ENCODE measurements at places on chromosomes 12 and 14. TPM values are rescaled to one million over a fixed set of nuclear protein-coding genes. Genes with fewer than 3 reads are reported as not detected.

Gene PKP2
- 21.0 TPM for total RNA-seq

DNA sequence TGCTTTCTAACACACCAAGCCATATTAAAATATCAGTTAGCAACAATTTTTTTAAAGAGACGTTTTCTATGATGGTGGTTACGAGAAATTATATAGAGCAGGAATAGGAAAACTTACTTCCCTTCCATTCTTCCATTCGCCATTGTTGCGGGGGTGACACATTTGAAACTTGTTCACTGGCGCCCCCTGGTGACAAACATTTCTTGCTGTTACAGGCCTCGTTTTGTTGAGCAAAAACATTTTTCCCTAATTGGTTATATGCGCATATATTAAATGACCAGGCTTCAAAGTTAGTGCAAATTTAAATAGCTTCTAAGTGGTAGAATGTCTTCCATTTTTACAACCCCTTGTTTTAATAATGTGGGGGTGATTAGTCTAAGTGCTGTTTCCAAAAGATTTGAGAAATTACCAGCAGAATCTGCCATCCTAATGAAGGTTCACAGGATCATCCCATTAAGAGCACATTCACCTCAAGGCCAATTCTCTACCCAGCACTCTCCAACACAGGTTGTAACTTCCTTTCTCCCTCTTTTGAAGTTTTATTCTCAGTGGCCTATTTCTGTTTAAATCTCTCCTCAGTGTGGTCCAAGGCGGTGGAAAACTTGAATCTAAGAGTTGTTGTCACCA is 1124.7 kb downstream of the FLRT2 start:
- peak; percentile 21 for DNase-seq
- no peaks in the 10 kb centered on the region for H3K36me3 ChIP-seq
- no peak overlapping the region for H3K27ac ChIP-seq
- H3K4me1 ChIP-seq = no peaks in the 10 kb centered on the region
- no peaks in the 10 kb centered on the region for H3K27me3 ChIP-seq

DNA sequence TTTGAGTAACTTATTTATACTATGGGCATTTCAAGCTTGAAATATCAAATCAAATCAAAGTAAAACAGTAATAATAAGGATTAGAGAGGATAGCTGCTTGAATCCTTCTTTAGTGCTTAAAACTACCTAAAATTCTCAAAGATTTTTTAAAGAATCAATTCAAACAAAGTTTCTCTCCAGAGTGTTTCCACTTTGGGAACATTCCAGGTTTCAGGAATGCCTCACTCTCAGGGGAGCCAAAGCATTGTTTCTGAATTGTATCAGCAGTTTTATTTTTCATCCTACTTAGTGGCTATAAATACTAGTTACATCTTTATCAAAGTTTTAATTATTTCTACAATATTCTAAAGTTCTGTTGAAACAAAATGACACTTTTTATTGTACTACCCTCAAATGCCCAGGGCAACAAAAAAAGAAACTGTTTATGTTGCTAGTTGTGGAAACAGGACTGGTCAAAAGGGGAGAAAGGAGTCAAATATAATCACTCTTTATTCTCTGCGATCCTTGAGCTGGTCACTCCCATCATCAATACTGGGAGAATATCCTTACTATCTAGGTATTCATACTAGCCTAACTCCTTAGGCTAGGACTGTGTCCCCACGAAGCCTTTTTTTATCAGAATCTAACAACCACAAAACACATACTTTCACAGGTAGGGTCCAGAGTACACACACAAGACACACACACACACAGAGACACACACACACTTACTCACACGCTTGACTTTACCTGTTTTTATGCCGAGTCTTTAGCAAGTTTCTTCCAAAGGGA is 598 bp downstream of the RASSF9 start:
- no peak overlapping the region for H3K27ac ChIP-seq
- no peak for DNase-seq
- no peaks in the 10 kb centered on the region for H3K27me3 ChIP-seq
- peaks cover 5% of the 10 kb centered on the region for H3K4me1 ChIP-seq
- H3K4me3 ChIP-seq = peak overlapping the region; percentile 40

DNA sequence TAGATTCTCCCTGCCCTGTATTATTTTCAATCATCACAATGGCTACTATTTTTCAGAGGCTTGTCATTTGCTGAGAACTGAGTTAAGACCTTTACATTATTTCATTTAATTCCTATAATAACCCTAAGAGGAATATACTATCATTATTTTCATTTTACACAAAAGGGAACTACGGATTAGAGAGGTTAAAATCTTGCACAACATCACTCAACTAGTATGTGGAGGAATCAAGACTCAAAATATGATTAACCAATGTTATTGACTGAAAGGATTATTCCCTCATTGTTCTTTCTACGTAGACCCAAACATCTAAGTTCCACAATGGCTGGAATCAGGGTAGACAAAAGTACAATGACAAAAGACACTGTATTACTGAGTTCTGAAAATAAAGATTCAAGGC is 45.0 kb downstream of the GPR65 start:
- no peak for DNase-seq
- no peaks in the 10 kb centered on the region for H3K36me3 ChIP-seq

Gene DTX1
- total RNA-seq = 0.56 TPM

DNA sequence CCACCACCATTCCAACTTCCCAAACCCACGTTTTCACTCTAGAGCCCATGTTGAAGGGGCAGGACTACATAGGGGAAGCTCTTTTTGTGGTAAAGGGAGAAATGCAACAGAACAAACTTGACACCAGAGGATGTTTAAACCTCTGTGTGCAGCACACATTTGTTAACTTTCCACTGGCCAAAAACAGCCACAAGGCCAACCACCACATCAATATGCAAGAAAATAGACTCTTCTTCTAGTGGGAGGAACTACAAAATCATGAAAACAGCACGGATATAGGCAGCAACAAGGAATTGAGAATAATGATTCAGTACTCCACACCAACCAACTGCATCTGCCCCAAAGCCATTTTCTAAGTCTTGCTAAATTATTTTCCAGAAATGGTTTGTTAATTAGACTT is 66.3 kb upstream of the CEP83 start:
- no peaks in the 10 kb centered on the region for H3K36me3 ChIP-seq
- H3K27ac ChIP-seq = no peak overlapping the region
- H3K4me3 ChIP-seq = no peak overlapping the region
- DNase-seq = no peak

Gene NAB2
- total RNA-seq = 70.8 TPM

Gene CCDC198
- 1.5 TPM for total RNA-seq

DNA sequence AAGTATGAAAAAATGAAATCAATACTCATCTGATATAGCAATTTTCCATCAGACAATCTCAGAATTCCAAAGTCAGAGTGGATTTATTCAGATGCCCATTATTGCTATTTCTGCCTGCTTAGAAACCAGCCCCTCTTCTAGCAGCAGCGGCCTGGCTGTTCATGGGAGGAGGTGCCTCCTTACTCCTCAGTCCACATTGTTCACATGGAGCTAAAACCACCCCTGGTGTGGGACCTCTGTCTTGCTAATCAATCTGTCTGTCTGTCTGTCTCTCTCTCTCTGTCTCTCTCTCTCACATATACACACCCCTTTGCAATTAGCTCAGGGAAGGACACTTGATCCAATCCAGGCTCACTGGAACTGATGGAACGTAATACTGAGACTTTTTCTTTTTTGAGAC is 176.1 kb downstream of the APAF1 start:
- H3K27me3 ChIP-seq = no peaks in the 10 kb centered on the region
- no peak overlapping the region for H3K4me3 ChIP-seq
- H3K4me1 ChIP-seq = peaks cover 4% of the 10 kb centered on the region
- no peaks in the 10 kb centered on the region for H3K36me3 ChIP-seq
- no peak for DNase-seq

DNA sequence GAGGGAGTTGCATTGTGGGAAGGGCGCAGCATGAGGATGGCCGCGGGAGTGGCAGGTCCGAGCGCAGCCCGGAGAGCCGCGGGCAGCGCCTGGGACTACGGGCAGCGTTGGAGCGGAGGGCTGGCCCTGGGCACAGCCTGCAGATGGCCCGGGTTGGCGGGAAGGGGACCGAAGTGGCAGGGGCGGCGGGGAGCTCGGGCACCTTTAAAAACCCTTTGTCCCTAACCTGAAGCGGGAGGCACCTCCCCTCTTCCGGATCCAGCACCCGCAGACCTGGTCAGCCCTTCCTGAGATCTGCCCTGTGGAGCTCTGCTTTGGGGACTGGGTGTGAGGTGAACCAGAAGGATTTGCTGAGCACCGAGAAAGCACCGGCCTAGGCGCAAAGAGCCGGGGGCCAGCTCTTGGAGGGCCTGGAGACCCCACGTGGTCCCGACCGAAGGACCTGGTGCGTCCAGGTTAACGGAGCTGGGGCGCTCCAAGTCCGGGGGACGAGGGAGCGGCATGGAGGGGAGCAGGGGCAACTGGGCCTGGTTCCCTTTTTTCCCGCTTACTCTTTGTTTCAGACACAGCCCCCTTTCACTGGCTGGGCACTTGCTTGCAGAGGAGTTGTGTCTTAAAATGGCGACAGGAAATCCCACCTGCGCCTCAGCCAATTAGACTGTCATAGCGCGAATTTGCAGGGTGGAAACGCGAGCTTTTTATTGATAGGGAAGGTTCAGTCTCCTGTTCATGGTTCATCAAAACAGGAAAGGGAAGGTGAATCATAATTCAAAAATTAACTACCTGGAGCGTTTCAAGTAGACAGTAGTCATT is 792 bp upstream of the SLC38A1 start:
- H3K27ac ChIP-seq = peak overlapping the region; percentile 53
- H3K4me1 ChIP-seq = no peaks in the 10 kb centered on the region
- no peaks in the 10 kb centered on the region for H3K27me3 ChIP-seq
- peak; percentile 20 for DNase-seq
- H3K4me3 ChIP-seq = peak overlapping the region; percentile 60

- DNase-seq = no peak
- H3K4me1 ChIP-seq = peaks cover 4% of the 10 kb centered on the region
- H3K36me3 ChIP-seq = no peaks in the 10 kb centered on the region
- H3K4me3 ChIP-seq = no peak within 1 kb of the TSS
Observed at GRCh38 chr12:43551971-43552559, at the start of gene ADAMTS20. ADAMTS20 (minus strand) TSS chr12:43552203; CDS start chr12:43551921, 282 bp downstream.

- H3K27ac ChIP-seq = no peak overlapping the region
- H3K4me1 ChIP-seq = no peaks in the 10 kb centered on the region
- H3K36me3 ChIP-seq = no peaks in the 10 kb centered on the region
- H3K4me3 ChIP-seq = no peak overlapping the region
- DNase-seq = no peak
Observed at GRCh38 chr14:88454886-88455285, 69.4 kb downstream of the SPATA7 start.

- no peak overlapping the region for H3K27ac ChIP-seq
- no peaks in the 10 kb centered on the region for H3K4me1 ChIP-seq
- H3K4me3 ChIP-seq = no peak overlapping the region
- no peaks in the 10 kb centered on the region for H3K27me3 ChIP-seq
- H3K36me3 ChIP-seq = no peaks in the 10 kb centered on the region
Observed at GRCh38 chr14:28243600-28243999, 523.0 kb upstream of the FOXG1 start.

DNA sequence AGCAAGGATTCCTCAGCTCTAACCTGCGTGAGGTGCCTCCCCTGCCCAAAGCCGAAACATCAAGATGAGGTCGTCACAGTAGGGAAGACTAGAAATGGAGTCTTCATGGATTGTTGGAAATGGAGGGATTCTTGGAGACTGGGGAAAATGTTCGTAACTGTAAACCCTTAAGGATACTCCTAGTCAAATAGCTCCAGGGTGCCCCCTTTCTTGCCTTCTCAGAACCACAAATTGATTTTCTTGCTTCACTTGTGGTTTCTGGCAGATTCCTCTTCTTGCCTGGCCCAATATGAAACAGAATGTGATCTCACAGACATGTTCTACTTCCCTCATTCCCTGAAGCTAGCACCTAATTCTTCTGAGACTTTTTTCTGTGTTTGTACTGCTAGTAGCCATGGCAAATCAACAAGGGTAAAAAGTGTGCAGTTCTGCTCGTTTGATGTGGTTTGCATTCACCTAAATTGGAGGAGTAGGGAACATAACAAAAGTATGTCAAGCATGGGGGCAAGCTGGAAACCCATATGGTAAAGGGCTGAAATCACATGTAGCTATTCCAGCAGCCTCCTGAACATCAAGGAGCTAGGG is 332.0 kb downstream of the PAWR start:
- no peak overlapping the region for H3K4me3 ChIP-seq
- DNase-seq = no peak
- no peaks in the 10 kb centered on the region for H3K27me3 ChIP-seq
- H3K27ac ChIP-seq = no peak overlapping the region

DNA sequence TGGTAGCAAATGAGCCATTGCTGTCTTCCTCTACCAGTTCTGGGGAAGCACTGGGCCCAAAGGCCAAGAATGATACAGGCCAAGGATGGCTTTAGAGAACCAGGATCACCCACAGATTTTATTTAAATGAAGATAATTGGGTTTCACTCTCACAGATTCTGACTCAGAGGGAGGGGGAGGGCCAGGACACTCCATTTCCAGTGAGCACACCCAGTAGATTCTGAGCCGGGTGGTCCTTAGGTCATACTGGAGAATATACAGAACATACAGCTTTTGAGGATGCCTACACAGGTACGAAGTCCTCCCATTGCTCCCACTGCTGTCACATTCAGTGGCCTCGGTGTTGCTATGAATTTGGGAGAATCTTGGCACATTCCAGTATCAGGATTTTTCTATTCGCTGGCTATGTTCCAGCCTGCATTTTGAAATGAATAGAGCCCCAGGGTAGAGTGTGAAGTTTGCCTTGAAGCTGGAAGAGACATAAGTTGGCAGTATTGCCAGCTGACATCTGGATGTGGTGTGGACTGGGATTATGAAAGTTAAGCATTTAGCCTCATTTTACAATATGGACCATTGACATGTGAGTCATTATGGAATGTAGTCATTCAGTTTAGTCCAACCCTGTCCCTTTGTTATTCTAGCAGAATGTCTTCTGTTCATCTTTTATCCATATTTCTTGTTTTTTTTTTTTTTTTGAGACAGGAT is 45.8 kb upstream of the POC1B start:
- H3K4me1 ChIP-seq = peaks cover 4% of the 10 kb centered on the region
- H3K36me3 ChIP-seq = no peaks in the 10 kb centered on the region
- no peak overlapping the region for H3K4me3 ChIP-seq
- no peak overlapping the region for H3K27ac ChIP-seq
- H3K27me3 ChIP-seq = no peaks in the 10 kb centered on the region
- no peak for DNase-seq

DNA sequence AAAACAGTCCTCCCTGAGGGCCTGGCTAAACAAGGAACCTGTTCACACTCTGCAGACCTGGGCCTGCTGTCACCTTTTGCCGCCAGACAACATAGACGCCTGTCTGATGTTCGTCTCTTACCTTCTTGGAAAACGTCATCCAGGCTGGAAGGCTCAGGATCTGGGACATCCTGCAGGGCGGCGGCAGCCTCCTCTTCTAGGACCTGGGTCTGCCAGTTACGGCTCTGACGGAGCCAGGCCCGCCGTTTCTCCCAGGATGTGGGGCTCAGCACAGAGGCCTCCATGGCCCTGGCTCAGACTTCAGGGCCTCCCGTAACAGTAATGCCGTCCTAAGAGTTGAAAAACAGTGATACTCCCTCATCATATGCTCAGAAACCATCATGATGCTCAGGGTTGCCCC is 10.3 kb downstream of the TESPA1 start:
- no peaks in the 10 kb centered on the region for H3K36me3 ChIP-seq
- H3K27me3 ChIP-seq = no peaks in the 10 kb centered on the region
- no peak overlapping the region for H3K27ac ChIP-seq

GRCh38 chr12:48998497-48999353 is 450 bp downstream of the DDN start:
- H3K27ac ChIP-seq = no peak overlapping the region
- peaks cover 6% of the 10 kb centered on the region for H3K4me1 ChIP-seq
- no peaks in the 10 kb centered on the region for H3K27me3 ChIP-seq
- peak overlapping the region; percentile 33 for H3K4me3 ChIP-seq
- DNase-seq = no peak

Gene MSRB3
- 16.1 TPM for total RNA-seq

Measured in ovary (tissue), 10 donors.